ENCODE measurements at places on chromosomes 3 and 15.

DNA sequence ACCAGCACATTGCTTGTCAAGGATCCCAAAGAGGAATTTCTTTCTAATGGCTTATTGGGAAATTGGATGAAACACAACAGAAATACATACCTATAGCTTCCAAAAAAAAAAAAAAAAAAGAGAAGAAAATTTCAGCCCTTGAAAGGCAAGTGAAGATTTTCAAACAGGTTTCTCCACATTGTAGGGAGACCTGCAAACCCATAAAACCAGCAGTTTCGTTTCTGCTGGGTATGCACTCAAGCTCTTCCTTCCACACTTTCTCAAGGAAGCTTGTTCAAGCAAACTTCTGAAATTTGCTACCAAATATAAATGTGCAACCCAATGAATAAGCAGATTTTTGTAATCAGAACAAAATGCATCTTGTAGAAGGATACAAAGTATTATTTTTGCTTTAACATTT lies 15.9 kb upstream of the SH3BP5 start:
- no peak for DNase-seq

GRCh38 chr3:107833043-107833442 lies 257.8 kb downstream of the CD47 start:
- DNase-seq, result no peak

DNA sequence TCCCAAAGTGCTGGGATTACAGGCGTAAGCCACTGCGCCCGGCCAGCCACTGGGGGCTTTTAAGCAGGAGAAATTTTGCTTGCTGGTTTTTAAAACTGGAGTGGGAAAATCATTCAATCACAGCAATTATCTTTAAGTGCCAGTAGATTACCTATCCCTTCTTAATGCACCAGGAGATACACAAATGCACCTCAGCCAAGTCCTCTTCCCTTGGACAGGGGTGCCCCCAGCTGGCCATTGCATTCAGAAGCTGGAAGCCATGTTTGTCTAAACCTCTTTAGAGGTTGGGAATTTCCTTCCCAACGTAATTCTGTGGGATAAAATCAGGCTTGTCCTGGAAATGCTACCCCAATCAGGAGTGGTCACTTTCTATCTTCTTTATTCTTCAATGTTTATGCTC lies 26.6 kb downstream of the MIX23 start:
- peak; percentile 46 for DNase-seq

DNA sequence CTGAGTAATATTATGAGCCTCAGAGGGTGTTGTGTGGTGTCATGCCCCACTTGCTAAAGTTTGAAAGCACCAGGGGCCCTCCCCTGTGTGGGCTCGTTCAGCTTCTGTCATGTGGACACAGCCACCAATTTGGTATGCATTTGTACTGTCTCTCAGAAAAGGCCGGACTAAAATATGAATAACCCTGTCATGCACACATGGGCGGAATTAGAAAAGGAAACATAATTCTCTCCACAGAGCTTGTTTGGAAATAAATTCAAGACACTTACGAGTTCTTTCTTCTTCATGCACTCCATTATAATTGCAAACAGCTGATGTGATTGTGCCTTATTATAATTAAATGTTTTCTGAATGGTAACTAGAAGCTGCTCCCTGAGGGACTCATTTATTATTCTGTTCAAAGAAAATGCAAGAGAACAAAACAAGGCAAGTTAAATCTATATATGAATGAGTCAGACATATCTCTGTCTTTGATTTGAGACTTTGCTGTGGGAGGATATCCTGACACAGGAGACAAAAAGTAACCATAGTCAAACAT lies 39.1 kb downstream of the TRPM1 start:
- DNase-seq, result no peak

DNA sequence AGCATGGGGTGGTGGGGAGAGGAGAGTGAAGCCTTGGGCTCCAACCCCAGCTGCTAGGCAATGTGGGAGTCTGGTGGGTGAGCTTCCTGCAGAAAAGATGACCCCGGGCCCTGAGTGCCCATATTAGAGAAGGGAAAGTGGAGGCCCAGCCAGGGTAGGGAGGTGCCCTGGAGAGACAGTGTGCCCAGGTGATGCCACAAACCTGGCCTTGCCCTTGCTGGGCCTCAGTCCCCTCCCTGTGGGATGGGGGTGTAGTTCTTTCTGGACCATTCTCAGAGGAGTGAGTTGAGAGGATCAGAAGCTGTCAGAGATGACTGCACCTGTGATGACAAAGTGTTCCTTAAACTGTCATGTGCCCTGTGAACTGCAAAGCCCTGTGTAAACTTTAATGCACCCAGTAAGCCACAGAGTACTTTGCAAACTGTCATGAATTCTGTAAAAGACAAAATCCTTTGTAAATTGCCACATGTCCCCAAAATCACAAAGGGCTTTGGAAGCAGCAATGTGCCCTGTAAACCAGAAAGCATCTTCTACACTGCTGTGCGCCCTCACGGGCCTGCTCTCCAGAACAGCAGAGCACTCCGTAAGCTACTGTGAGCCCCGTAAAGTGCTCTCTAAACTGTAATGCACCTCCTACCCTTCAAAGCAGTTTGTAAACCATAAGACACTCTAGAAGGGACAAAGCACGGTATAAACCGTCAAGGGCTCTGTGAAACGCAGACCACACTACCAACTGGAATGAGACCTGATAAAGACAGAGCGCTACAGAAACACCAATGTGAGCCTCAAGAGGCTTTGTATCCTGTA lies 51.3 kb upstream of the FGD5 start:
- no peak for DNase-seq

DNA sequence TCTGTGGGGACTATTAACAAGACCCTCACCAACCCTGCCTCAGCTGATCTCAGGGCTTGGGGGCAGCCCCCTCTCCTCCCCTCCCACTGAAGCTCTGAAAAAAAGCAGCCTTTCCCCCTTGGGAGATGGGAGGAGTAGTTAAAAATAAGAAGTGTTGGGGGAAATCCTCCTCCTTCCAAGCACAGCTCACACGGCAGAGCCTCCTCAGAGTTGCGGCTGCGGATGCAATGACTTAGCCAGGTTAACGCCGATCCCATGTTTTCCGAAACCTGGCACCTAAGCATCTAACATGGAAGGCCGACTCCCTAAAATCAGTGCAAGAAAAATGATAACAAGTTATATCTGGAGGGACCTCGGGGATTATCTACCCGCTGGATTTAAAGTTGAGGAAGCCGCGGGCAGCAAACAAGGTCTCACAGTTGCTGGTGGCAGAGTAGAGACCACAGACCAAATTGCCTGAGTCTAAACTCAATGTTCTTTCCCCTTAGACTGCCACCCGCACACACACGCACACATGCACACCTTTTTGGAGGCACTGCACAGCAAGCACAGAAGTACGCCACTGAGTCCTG lies 1.1 kb upstream of the TPM1 start:
- no peak for DNase-seq

GRCh38 chr3:182979103-182979673 lies 1.1 kb downstream of the DCUN1D1 start:
- no peak for DNase-seq

- DNase-seq, result no peak
Observed at GRCh38 chr3:112136959-112137693, 4.1 kb upstream of the GCSAM start.

DNA sequence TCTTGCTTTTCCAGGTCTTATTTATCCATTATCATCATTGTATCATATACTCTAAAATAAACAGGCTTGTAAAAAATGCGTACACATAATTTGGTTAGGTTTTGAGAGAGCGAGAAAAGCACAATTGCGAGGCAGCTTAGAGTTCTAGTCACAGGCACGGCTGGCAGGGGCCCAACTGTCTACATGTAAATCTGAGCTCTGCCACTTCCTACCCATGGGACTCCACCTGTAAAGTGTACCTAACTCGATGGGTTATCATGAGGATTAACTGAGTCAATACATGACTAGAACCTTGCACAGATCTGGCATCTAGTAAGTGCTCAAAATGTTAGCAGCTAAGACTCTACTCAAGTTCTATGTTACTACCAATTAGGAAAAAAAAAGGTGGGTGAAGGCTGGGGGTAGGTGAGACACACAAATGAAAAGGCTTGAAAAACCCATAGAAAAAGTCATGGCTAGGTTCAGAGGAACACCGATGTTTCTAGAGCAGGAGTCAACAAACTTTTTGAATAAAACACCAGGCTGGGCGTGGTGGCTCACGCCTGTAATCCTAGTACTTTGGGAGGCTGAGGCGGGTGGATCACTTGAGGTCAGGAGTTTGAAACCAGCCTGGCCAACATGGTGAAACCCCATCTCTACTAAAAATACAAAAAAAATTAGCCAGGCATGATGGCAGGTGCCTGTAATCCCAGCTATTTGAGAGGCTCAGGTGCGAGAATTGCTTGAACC lies 36.2 kb downstream of the GLB1 start:
- DNase-seq, result no peak

DNA sequence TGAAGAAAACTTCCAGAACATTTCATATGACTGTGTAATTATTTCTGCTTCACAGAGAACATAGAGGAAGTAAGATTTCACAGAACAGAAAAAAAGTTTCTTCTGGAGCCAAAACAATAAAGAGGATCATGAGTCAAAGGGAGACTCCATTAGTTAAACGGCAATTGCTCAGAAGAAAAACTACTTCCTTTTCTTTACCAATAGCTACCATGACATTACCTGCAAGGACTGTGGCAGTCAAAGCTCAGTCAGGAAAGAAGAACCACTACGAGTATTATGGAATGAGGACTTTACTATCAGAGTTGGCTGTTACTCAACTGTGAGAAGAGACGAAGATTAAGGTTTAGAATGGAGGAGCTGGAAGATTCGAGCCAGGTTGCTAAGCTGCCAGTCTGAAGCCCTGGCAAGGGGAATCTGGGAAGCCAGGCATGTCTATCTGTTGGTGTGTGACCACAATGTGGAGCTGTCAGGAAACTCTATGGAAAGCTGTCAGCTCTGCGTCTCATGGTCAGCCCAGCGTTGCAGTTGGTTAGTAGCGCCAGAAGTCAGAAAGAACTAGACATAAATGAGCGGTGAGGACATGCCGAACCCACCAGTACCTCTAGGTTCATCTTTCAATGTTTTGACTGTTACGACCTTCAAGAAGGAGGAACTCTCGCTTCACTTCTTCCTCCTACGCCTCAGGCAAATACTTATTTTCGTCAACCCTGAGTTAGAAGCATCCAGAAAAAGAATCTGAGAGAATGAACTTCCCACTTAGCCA lies 604.3 kb downstream of the FGF12 start:
- no peak for DNase-seq

DNA sequence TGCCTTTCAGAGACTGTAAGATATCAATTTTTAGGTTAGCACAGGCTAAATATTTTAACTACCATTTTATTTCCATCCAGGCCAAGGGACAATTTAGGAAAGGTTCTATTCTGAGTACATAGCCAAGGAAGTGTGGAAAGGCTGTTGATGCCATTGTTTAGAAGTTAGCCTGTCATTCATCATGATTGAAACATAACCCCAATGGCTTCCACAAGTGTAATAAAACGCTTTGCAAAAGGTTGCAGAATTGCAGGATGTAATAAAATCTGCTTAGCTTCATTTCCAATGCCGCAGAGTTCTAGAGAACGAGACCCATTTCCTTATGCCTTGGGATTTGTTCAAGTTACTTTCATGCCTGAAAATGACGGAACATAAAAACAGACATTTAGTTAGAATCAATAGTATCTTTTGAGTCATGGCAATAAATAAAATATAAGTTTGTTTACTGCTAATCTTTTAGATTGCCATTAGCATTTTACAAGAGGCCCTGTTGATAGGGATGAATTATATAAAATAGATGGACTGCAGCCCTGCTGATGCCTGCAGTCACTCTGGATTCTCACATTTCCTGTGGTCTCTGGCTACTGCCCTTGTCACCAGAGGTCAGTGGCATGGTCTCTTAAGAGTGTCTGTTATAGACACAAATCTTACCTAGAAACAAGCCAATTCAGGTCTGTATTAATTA lies 678.2 kb upstream of the CFAP20DC start:
- DNase-seq, result no peak

GRCh38 chr15:90035840-90036230 lies 34.7 kb downstream of the ZNF710 start:
- no peak for DNase-seq

GRCh38 chr15:38226608-38227266 lies 25.9 kb upstream of the SPRED1 start:
- DNase-seq, result no peak

DNA sequence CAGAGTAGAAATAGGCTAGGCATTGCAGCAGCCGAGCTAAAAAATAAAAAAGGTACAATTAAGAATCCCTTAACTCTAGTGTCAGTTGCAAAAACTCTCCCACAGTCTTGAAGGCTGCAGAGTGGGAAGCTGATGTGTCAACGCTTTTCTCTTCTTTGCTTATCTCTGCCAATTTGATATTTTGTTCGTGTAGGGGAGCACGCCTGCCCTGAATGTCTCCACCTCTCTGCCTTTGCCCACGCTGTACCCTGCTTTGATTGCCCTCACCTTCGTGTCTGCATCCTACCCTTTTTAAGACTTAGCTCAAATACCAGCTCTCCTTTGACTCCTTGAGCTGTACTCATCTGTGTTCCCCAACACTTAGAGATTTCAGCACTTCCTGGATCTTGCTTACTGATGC lies 155.4 kb upstream of the CADPS start:
- no peak for DNase-seq

DNA sequence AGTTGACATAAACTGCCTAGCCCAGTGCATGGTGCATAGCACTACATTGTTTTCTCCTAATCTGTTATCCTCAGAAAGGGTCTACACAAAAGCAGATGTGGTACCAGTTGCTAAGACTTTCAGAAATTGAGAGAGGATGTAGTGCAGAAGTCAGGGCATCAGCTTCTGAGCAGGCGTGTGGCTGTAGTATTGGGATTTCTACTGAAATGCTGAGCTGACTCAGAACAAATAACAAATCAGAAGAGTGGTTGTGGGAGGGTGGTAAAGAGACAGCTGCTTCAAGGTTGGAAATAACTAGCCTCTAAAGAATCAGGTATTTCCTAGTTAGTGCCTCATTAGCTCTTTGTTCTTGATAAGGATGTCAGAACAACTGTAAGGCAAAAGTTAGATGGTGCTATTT lies 161.3 kb downstream of the AKAP13 start:
- DNase-seq, result no peak

DNA sequence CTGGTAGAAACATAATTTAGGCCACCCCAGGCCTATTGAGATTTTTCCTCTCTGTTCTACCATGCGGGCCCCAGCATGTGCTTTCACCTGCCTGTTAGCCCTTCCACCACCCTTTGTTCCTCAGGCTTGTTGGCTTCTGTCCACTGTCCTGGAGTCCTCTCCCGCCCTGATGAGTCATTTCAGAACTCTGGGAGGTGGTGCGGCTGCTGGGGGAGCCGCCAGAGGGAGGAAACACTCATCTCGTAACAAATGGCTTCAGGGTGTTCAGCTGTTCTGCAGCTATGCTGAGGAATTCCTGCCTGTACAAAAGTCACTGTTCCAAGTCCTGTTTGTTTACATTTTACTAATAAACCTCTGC lies 36.3 kb downstream of the LRTM1 start:
- DNase-seq, result peak; percentile 76

DNA sequence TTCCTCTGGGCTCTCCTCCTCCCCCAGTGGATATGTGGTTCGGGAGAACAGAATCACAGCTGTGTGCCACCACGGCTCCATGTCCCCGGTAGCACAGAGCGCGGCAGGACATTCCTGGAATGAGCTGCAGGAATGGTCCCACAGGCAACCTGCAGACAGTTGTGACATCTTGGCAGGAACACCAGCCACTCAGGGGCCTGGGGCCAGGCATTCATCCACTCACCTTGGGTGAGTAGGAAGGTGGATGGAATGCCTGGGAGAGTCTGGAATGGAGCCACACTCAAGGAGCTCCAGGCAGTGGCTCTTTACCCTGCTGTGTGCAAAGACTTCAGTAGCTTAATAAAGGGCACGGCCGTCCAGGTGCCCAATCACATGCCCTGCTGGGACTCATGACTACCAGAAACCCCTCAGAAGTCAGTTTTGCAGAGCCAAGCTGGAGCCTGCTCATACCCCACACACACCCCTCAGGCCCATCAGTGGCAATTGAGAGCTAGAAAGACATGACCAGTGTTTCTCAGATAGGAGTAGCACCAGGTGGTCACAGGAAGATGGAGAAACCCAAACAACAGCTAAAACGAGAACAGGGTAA lies 117.3 kb upstream of the PRR20G start:
- no peak for DNase-seq
